Stimulated activated CD8-positive, alpha-beta memory T cell treated with anti-CD3 and anti-CD28 coated beads, Interleukin-4, amount 100 ng/mL, for 1 hour (primary cell): ENCODE measurements at places on chromosomes 3 and 15.

DNA sequence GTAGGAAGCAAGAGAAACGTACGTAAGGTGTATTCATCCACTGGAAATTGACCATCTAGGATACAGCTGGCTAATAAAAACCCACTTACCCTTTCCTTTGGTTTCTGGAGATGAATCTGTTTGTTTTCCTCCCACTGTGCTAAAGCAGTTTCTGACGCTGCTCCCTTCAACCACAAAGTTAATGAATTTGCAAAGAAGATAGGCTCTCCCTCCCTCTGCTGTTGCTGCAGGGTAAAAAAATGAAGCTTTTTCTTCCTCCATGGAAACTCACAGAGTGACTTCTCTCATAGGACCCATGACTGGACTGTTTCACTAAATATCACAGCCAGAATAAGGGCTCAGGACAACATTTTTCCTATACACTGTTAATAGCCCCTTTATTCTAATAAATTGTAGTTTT lies 172.1 kb upstream of the LRRN1 start:
- DNase-seq, result no peak

GRCh38 chr3:25783661-25784512 lies 644 bp upstream of the NGLY1 start:
- DNase-seq, result no peak

DNA sequence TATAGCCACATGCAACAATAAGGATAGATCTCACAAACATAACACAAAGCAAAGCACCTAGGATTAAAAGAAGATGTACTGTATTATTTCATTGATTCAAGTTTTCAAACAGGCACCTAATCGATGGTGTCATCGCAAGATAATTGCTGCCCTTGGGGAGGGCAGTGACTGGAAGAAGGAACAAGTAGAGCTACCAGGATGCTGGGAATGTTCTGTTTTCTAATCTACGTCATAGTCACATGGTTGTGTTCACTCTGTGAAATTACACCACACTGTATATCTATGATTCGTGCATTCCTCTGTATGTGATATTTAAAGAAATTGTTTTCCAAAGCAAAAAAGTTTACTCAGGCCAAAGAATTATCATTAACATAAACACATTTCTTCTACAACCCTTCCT lies 236.6 kb downstream of the FGF12 start:
- no peak for DNase-seq

DNA sequence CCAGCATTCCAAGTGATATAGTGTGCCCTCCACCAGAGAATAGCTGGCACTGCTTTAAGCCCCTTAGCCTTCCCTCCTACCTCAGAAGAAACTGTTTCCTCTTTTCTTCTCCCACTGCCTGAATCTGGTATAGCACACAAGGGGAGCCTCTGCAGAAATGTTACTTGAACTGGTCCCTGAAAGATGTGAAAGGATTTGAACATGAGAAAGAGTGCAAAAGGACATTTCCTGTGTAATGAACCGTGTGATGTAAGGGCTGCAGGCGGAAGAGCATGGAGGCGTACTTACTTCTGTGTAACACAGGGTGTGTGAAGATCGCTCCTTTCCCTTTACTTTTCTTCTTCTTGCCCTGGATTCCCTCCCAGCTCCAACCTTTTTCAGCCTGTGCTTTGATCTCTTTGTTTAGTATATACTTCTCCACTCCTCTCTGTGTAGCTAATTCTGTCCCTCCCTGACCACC lies 8.4 kb downstream of the TMOD3 start:
- no peak for DNase-seq

DNA sequence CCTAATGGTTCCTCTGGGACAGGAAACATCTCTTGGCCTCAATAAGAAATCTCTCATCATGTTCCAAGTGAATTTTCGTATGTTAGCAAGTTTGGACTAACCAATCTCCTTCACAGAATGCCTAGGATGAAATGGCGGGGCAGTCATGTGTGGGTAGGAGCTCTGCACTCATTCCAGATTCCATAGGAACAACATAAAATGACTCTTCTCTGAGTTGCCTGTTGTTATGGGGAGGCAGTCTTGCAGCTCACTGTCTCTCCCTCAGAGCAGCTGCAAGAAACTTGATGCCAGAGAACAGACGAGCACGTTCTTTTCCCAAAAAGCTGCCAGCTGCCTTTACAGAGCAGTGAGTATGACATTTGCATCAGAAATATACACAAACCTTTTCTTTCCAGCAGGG lies 34.1 kb downstream of the SPATA12 start:
- DNase-seq, result no peak

DNA sequence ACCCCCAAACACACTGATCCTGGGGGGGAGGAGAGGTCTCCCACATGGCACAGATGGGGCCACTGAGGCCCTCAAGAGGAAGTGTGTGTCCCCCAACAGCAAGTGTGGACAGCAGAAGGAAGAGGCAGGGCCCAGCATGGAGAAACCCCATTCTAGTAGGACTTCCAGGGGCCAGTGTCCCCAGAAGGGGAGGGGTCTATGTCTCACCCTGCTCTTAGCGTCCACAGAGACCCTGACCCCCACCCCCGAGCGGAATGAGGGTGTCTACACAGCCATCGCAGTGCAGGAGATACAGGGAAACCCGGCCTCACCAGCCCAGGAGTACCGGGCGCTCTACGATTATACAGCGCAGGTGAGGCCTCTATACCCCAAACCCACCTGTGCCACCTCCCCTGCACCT lies 35.3 kb downstream of the TSPAN3 start:
- DNase-seq, result no peak

- DNase-seq, result no peak
These were observed 87.2 kb downstream of the EBLN2 start for GRCh38 chr3:73148682-73149081.

DNA sequence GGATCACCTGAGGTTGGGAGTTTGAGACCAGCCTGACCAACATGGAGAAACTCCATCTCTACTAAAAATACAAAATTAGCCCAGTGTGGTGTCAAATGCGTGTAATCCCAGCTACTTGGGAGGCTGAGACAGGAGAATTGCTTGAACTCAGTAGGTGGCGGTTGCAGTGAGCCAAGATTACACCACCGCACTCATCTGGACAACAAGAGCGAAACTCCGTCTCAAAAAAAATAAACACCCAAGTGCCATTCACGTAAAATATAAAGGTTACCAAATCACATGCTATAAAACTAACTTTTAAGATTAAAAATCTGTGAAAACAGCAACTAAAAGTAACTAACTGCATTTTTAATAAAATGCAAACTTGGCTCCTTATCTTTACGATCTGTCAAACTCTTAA lies 8.9 kb downstream of the TRIM59 start:
- DNase-seq, result no peak

DNA sequence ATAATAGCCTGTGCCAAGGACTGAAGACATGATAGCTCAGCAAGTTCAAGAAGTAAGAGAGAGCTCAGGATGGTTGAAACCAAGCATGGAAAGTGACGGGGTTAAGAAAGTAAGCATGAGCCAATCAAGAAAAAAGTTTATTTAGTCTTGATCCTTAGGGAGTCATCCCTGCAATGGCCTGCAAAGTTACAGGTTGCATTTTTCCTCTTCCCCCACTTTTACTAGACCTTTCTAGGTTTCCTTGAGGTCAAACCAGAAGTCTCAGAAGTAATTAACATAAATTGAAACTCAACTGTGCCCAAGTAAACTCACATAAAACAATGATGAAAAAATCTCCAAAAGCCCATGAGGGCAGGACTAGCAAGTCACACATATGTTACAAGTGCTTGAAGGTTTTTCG lies 250.9 kb downstream of the MAGI1 start:
- DNase-seq, result no peak
